Stimulated activated CD4-positive, alpha-beta T cell treated with anti-CD3 and anti-CD28 coated beads, Interleukin-1b, Interleukin-23, amount 100 ng/mL, for 4 hours (primary cell): ENCODE measurements at places on chromosomes 13 and 19.
A peak's percentile ranks its signal among the peaks of the same experiment; 100 is the strongest.

DNA sequence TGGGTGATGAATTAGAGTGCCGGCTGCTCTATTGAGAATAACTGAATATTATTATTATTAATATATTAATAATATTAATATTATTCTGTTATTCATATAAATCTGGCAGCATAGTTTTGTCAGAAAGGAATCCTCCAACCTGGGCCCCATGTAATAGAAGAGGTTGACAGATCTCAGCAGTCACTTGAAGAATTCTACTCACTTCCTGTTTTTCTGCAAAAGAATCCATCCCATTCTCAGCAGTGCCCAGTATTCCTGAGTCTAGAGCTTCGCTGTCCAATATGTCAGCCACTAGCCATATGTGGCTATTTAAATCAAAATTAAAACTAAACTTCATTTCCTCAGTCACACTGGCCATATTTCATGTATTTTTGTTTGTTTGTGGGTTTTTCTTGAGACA is 72.4 kb upstream of the USPL1 start:
- no peak for DNase-seq

DNA sequence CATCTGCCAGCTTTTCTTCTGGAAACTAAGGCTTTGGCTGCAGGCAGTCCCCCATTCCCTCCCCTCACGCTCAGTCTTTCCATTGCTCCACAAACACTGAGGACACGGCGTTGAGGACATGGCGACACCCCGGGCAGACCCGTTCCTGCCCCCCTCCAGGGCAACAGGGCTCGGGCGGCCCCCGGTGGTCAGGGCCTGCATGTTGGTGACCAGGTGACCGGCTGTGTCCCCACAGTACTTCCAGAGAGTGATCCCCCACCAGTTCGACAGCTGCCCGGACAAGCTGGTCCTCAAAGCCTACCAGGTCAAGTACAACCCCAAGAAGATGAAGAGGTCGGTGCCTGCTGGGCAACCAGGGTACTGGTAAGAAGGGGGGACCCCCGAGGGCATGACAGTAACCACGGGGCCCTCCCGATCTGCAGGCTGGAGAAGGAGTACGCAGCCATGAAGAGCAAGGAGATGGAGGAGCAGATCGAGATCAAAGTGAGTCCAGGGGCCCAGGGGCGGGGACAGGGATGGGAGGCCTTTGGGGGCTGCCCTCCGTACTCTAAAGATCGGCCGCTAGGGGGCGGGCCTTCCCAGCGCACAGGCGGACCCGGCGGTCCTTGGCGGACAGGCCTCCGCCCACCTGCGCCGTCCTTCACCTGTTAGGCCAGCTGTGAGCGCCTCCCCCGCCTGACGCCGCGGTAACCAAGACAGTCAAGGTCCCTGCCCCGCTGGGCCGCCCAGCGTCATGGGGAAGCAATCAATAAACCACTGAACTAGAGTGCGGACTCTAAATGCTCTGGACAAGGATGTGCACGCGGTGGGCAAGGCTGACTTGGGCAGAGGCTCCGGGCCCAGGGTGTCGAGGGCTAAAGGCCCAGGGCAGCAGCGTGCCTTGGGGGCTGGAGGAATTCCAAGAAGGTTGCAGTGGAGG is 21.1 kb downstream of the PRR36 start:
- peak; percentile 48 for DNase-seq

DNA sequence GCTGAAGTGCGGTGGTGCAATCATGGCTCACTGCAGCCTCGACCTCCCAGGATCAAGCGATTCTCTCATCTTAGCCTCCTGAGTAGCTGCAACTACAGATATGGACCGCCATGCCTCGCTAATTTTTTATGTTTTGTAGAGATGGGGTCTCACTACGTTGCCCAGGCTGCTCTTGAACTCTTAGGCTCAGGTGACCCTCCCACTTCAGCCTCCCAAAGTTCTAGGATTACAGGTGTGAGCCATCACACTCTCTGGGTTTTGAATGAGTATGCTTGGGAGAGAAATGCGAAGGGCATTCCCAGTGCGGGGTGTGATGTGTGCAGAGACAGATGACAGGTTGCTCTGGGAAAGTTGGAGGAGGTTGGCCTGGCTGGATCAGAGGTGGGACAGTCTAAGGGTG is 49.0 kb downstream of the RYR1 start:
- no peak for DNase-seq

- DNase-seq, result no peak
Measured at GRCh38 chr13:104584481-104584880, 1518.3 kb upstream of the SLC10A2 start.

- no peak for DNase-seq
Measured at GRCh38 chr19:10513223-10513622, 4.0 kb downstream of the S1PR5 start.

- DNase-seq, result no peak
Measured at GRCh38 chr19:30692879-30693503, 320.8 kb downstream of the ZNF536 start.

GRCh38 chr19:10861103-10861651 is 10.2 kb upstream of the CARM1 start:
- DNase-seq, result no peak

DNA sequence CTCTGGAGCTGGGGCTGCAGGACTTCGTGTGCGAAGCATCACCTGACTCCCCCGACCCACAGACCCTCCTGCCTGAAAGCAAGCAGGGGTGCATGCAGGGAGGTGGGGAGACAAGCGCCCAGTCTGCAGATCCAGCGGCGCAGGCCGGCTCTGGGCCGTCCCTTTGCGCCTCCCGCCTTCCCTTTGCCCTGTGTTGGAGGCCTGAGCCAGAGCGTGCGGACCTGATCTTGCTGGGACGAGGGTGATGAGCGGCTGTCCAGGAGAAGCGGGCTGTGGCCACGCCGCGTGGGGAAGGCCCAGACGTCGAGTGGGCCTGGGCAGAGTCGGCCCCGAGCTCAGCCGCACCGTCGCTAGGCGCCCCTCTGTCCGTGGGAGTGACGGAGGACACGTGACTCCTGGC is 5.3 kb upstream of the GRTP1 start:
- no peak for DNase-seq

DNA sequence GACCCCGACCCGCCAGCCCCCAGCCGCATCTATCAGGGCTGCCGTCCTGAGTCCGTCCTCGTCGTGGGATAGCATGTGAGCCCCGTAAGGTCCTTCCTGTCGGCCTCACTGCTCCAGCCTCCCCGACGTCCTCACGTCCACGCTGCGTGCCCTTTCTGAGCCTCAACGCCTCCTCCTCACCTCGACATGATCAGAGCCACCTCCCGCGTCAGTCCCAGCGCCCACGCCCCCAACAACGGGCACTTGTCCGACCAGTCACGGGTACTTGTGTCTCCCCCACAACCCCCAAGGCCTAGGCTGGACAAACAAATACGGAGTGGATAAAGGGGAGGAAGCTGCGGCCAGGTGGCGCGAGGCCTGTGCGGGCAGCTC is 665 bp downstream of the ZNF497 start:
- DNase-seq, result peak; percentile 18

- DNase-seq, result no peak
Measured at GRCh38 chr13:70043685-70044084, 63.9 kb upstream of the ATXN8OS start.

- DNase-seq, result no peak
Measured at GRCh38 chr19:31274251-31275067, 74.8 kb downstream of the TSHZ3 start.

DNA sequence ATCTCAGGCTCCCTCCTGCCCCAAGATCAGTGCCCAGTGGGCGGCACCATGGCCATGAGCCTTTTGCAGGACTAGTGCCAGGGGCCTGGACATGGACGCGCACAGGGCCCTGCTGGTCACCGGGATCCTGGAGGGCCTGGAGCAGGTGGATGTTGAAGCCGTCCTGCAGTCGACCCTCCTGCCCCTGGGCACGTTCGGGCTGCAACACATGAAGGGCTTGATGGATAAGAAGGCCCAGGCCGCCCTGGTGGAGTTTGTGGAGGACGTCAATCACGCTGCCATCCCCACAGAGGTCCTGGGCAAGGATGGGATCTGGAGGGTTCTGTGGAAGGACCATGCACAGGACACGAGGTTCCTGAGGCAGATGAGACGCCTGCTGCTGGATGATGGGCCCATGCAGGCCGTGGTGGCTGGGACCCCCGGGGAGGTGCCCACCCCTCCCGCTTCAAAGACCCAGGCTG is 38.0 kb upstream of the PNMA8B start:
- DNase-seq, result no peak

DNA sequence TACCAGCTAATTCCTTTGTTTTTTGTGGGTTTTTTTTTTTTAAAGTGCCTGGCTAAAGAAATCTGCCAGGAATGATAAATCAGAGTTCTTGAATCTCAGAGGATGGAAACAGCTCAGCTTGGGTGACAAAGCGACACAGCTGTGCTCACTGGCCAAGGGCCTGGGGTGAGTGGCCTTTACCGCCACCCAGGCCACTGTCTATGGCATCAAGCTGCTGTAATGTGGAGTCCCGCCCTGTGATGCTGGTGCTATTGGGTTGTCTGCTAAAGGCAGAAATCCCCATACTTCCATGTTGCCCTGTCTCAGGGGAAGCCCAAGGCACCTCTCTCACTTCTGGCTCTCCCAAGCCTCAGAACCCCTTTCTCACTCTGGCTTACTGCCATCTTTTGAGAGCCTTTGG is 82.6 kb upstream of the FARP1 start:
- no peak for DNase-seq

DNA sequence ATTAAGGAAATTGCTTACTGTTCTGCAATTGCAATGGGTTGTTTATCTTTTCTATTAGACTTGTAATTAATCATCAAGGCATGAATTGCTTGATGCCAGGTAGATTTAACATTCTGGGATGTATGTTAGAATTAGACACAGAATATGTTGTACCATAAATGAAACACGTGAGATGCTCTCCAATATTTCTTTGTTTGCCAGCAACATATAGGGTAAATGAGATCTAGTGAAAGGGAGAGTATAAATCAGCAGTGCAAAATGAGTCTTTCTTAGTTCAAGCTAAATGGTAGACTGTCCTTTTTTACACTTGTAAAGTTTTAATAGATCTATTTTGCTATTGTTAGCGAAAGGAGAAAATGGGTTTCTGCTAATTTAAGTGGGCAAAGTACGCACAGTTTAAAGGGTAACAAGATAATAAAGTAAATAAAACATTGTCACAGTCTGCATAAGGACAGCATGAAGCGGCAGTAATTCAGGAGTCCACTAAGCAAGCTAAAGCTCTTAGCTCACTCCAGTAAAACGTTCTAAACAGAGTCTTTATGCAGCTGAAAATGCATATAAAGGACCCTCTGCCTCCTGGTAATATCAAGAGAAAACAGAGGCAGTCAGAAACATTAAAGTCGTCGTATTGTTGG is 1137.1 kb downstream of the OLFM4 start:
- no peak for DNase-seq

DNA sequence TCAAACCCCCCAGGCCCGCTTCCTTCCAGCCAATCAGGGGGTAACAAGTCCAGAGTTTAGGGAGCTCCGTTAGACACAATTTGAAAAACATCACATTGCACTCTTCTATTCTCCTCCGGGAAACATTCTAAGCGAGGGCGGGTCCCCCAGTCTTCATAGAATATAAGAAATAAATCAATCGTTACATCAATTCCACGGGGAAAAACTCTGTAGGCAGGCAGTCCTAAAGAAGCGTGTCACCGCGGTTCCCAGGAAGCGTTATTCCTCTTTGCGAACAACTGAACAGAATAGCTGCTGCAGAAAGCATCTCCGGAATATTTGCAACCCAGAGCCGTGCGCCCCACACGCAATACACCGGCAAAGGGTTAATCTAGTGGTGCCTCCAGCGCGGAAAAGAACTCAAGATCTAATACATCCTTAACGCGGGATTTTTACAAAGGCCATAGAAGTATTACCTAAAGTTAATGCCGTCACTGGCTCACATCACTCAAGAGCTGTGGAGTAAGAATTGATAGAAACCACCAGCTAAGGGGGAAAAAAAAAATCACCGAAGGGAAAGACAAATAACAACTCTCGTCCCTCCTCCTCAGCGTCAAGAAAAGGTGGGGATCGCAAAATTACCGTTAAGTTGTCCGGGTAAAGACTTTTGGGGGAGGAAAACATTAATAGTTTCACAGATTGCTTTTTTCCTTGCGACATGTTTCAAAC is 65.1 kb downstream of the KCNRG start:
- DNase-seq, result no peak

DNA sequence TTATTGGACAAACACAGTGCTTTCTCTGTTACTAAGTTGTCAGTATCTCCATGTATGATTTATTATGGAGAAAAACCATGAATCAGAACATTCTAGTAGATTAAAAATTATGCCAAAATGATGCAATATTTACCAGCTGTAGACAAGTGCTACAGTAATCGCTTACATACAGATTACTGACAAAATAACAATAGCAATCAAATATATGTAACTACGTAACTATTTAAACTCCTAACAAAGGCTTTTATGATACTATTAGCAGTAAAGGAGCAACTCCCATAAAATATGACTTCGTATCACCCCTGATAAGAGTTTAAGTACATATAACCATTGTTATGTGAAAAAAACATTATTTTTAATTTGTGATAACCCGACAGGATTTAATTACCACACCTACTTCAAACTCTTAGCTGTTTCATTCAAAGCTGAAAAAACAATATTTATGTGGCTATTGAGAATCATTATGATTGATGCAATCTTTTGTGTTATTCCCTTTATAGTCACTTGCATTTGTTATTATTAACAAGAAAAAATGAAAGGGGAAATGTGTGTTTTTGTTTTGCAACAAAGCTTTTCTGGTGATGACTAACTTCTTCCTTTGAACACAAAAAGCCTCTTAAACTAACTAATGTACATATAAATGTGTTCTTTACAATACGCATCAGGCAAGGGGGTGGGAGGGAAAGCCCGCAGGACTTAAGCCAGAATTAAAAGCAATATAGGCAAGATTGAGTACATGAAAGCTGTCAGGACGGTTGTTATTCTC is 147.4 kb downstream of the ABCC4 start:
- DNase-seq, result no peak

- no peak for DNase-seq
Measured at GRCh38 chr19:46530636-46531035, 35.0 kb upstream of the PNMA8B start.

- DNase-seq, result no peak
Measured at GRCh38 chr19:29547981-29548380, 22.2 kb downstream of the VSTM2B start.

GRCh38 chr19:50000038-50000840 is 24.9 kb downstream of the VRK3 start:
- no peak for DNase-seq

DNA sequence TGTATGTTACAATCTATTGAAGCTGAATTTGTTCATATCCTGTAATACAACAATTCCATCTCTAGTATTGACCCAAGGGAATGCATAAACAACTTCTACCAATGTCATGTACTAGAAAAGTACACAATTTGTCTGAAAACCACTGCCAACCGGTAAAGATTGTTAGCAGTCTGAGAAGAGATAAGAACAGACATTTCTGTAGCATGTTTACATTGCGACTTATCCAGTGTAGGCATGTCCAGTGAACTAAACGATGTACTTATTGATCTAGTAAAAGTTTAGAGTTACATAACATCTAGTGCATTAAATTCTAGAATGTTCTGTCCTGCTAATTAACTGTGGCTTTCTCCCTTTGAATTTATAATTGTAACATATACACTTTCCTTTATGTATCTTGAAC is 425.9 kb downstream of the SLITRK6 start:
- no peak for DNase-seq

GRCh38 chr19:7250951-7251350 is 43.3 kb downstream of the INSR start:
- DNase-seq, result no peak

- DNase-seq, result no peak
Measured at GRCh38 chr19:49988433-49988832, 27.5 kb upstream of the SIGLEC11 start.
